ENCODE measurements at places on chromosomes 7 and 10.

GRCh38 chr10:14701466-14701865 lies 73.2 kb downstream of the FAM107B start:
- no peak for DNase-seq

GRCh38 chr7:81284576-81284975 lies 365.7 kb upstream of the SEMA3C start:
- peak; percentile 64 for DNase-seq

- DNase-seq: no peak
Measured at GRCh38 chr10:106559442-106559841, 605.1 kb downstream of the SORCS1 start.

DNA sequence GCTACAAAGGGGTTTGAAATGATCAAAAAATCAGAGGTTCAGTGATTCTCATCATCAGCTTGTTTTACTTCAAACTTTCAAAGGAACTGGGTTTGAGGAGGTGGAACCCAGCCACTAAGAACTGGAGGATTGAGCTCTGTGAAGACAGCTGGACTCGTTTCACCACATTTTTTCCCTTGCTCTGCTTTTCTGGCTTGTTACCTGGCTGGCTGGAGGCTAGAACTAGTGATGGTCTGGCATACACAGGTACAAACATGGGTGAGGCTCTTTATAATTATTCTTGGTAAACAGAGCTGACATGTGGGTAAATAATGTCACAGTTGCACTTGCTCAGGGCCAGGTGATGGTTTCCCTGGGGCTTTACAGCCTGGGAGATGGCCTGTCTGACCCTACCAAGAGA lies 352.5 kb downstream of the FGFR2 start:
- no peak for DNase-seq

- no peak for DNase-seq
Measured at GRCh38 chr7:16812542-16813231, 7.9 kb upstream of the AGR2 start.

DNA sequence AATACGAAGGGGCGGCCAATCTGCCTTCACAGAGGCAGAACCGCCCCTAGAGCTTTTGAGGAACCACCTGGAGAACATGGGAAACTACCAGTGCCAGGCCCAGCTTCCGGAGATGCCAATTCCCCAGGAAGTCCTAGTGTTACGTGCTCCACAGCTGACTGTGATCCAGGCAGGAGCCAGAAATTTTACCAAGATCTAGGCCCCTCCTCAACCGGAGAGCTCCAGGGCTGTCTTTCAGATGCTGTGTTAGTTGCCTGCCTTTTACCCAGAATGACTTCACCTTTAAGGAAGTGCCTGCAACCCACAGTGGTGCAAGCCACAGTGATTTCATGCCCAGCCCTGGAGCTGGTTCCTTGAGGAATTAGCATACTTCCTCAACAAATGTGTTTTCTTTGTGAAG lies 62.9 kb downstream of the ELMO1 start:
- DNase-seq: no peak

- DNase-seq: no peak
Measured at GRCh38 chr10:3807211-3807927, 22.4 kb upstream of the KLF6 start.

DNA sequence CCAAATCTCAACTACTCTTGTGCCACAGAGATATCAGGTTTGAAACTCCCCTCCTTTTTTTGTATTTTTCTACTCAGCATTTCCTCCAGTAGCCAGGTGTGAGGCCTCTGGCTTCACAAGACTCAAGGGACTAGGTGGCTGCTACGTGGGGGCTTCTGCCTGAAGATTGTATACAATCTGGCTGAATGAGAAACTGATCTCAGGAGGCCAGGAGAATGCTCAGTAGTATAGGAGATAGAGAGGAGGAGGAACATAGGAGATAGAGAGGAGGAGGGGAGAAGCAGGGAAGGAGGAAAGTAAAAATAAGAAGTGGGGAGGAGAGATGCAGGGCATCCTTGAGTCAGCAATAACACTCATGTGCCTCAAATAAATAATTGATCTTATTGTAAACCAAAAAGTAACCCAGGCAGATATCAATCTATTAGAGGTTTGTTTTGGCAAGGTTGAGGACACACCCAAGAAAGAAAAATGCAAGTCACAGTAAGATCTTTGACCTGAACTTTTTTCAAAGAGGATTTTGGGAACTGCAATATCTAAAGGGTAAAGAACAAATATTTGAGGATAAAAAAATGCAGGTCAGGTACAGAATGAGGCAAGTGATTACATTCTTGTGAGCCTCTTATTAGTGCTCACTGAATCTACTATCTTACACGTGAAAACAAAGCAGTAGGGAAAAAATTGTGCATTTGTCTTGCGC lies 36.8 kb downstream of the AKR1C8 start:
- DNase-seq: no peak

- DNase-seq: no peak
Measured at GRCh38 chr10:117284716-117285494, 44.0 kb downstream of the SLC18A2 start.

- DNase-seq: no peak
Measured at GRCh38 chr7:24778543-24779282, 21.4 kb upstream of the GSDME start.

DNA sequence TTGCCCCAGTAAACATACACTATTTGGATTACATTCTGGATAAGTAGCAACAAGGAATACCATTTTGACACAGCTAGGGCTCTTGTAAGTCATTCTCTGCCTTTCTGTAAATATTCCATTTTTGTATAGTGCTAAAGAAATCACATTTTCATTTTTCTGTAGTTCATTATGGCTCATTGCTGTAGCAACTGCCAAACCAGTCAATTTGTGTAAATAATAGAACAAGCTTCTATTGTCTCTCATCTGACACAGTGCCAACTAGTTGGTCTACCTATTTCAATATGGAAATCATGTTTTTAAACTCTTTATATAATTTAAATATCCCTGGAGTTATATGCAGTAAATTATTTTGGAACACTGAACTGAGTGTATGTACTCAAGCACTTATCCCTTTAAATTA lies 193.7 kb downstream of the RELN start:
- no peak for DNase-seq

DNA sequence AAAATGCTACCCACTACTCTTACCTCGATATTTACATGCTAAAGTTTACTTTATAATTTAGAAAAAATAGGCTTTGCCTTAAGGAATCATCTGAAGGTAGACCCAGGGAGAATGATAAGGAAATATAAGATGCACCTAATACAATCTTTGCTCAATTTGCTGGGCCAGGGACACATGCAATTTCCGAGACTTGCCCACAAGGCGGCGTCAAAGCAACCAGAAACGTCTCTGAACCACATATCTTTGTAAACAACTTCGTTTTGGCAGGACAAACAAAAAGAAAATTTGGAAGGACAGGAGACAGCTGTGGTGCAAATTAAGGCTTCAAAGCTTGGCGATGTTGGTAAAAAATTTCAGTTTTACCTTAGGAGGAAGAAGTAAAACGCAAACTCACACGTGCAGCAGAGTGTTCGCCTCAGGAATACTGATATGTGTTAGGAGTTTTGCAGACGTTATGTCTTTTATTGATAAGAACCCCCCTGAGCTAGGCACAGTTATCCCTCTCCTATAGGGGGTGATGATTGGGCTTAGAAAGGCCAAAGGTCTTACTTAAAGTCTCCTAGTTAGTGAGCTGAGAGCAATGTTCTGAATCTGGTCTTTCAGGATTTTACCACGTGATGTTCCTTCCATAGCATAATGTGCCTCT lies 134.3 kb downstream of the PRKCQ start:
- no peak for DNase-seq

DNA sequence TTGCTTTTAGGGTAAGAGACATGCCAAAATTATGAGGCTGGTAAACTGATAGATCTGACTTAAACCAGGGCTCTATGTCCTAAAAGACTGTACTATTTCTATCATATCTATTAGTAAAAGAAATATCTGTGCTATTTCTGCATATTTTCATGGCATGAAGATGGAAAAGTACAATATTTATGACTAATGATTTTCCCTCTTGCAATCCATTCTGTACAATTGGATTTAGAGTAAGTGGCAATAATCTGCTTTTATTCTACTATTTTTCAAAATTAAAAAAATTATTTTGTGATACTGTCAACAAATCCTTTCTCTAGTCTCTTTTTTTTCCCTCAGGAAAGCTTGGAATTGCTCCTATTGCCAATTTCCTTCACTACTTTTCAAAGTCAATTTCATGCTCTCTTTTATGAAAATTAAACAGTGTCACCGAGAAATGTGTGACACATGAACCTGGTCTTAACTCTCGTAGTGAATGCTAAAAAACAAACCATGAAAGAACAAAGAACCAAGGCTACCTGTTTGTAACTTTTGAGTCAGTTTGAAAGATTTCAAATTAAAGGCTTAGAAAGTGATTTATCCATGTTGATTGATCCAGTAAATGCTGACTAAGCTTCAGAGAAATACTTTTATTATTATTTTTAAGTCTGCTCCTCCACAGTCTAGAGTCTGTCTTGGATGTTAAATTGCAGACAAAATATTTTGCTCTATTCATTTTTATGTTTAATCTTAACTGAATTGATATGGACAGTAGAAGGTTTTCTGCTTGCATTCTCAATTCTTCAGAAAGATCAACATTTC lies 262.7 kb upstream of the CHRM2 start:
- no peak for DNase-seq

DNA sequence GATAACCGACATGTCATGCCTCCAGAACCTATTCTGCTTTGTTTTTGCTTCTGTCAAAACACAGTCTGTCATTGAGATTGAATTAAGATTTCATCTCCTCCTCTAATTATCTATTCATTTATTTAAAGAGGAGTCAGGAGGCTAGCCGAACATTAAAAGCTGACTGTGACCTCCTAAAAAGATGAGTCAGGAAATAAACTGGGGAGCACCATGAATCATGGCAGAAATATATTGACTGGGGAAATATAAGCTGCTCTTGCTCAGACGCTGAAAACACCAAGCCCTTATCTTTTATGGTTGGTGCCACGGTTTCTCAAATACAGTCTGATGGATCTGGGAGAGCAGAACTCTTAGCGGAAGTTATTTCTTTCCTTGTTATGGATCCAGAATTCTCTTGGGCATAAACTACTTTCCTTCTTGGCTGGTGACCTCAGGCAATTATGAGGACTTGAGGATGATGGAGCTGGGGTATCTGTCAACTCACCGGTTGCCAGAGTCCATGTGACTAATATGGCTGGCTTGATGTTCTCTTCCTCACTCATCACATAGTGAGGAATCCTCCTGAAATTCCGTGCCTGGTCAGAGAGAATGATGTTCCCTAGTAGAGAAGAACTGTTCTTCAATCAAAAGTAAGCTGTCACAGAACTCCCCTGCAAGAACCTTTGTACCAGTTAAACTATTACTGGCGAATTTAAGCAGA lies 307.6 kb upstream of the PHYHIPL start:
- no peak for DNase-seq

- peak; percentile 66 for DNase-seq
Measured at GRCh38 chr10:24901686-24902399, 50.6 kb downstream of the PRTFDC1 start.

- no peak for DNase-seq
Measured at GRCh38 chr7:875476-876076, 778 bp upstream of the GET4 start.

- DNase-seq: no peak
Measured at GRCh38 chr7:67313213-67313612, 316.6 kb downstream of the TYW1 start.

- DNase-seq: no peak
Measured at GRCh38 chr10:48455392-48456151, 149.1 kb downstream of the MAPK8 start.

GRCh38 chr10:90746829-90747228 lies 111.0 kb downstream of the HTR7 start:
- no peak for DNase-seq

DNA sequence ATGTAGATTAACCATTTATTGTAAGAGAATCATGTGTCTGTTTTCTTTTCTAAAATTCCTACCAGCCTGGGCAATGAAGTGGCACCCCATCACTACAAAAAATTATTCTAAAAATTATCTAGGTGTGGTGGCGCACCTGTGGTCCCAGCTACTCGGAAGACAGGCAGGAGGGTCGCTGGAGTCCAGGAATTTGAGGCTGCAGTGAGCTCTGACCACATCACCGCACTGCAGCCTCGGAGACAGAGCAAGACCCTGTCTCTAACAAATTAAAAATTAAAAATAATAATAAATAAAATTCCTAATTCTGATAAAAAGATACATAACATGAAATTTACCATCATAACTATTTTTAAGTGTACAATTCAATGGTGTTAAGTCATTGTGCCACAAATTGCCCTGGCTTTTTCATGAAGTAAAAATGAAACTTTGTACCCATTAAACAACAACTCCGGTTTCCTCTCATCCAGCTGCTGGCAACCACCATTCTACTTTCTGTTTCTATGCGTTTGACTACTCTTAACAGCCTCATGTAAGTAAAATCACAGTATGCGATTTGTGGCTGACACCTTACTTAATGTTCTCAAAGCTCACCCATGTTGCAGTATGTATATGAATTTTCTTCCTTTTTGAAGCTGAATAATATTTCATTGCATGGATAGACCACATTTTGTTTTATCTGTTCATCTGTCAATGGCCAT lies 20.6 kb upstream of the USP6NL start:
- DNase-seq: no peak

GRCh38 chr7:48528646-48529045 lies 357.4 kb downstream of the ABCA13 start:
- no peak for DNase-seq

GRCh38 chr7:122402235-122402634 lies 97.7 kb upstream of the FEZF1 start:
- no peak for DNase-seq

- DNase-seq: no peak
Measured at GRCh38 chr10:110989016-110989415, 69.6 kb downstream of the SHOC2 start.

DNA sequence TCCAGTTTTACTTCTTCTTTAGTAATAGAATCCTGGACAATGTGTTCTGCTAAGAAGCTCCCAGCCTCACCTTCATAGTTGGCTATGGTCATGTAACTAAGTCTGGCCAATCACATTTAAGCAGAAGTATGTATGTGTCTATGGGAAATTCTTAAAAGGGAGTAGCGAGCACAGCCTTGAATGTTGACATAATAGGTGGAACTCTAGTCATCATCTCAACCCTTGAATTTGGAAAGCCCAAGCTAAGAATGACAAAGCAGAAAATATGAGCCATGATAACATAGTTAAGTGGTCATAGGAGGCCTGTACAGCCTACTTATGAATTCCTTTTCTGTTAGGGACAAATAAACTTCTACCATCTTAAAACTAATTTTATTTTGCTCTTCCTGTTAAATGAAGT lies 134.1 kb downstream of the MAGI2 start:
- no peak for DNase-seq

DNA sequence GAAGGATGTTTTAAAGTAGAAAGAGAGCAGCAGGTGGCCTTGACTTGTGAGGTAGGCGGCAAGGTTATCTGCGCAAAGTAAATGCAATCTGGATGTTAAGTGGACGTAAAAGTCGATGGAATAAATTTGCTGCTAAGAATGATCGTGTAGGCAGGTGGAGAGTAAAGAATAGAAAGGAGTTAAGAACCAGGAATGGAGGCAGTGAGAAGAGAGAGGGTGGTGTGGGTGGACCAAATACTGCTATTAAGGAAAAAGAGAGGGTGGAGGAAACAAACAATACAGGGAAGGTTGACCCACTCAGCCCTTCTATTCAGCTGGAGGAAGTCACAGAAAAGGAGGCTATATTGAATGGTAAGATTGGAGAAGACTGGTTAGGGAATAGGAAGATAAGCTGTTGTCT lies 1.9 kb upstream of the CUL1 start:
- DNase-seq: no peak

- DNase-seq: no peak
Measured at GRCh38 chr7:28115261-28115660, 65.3 kb downstream of the JAZF1 start.

- no peak for DNase-seq
Measured at GRCh38 chr7:128270826-128271272, 29.8 kb downstream of the LEP start.

- no peak for DNase-seq
Measured at GRCh38 chr10:34760606-34761005, 54.5 kb downstream of the PARD3 start.
